ENCODE measurements at places on chromosomes 4 and X. TPM values are rescaled to one million over a fixed set of nuclear protein-coding genes. Genes with fewer than 3 reads are reported as not detected.
A peak's percentile ranks its signal among the peaks of the same experiment; 100 is the strongest.

GRCh38 chr4:8181844-8182243 is 17.2 kb upstream of the SH3TC1 start:
- no peak overlapping the region for H3K27ac ChIP-seq
- no peak for DNase-seq
- no peaks in the 10 kb centered on the region for H3K27me3 ChIP-seq
- peaks cover 11% of the 10 kb centered on the region for H3K4me1 ChIP-seq

DNA sequence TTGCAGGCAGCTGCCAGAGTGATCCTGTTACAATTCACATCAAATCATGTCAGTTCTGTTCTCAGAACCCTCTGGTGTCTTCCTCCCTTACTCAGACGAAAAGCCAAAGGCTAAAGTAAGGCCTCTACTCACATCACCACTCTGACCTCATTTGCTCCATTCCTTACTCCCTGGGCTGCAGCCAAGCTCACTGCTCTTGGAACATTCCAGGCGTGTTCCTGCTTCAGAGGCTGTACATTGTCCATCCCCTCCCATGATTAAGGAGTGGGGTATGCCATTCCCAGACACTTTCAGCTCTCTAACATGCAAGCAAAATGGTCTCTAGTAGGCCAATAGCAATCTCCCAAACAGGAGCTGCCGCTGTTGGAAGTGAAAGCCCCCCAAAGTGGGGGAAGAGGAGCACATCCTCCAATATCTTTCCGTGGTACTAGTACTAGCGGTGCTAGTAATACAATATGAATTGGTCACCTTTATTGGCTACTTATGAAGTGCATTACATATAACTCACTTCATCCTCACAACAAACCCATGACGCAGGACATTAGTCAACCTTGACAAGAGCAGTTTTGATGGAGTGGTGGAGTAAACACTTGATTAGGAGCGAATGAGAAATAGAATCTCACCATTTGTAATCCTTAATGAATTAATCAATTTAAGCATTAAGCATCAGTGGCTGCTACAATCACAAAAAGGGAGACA is 15.0 kb downstream of the GAB3 start:
- peaks cover 26% of the 10 kb centered on the region for H3K4me1 ChIP-seq
- H3K4me3 ChIP-seq, result no peak overlapping the region
- no peak for DNase-seq
- H3K36me3 ChIP-seq, result no peaks in the 10 kb centered on the region

- no peak overlapping the region for H3K27ac ChIP-seq
- no peak for DNase-seq
- peaks cover 4% of the 10 kb centered on the region for H3K36me3 ChIP-seq
Observed at GRCh38 chr4:139537292-139537691, 18.7 kb downstream of the SETD7 start.

GRCh38 chrX:135931644-135932487 is 38.4 kb downstream of the SAGE1 start:
- peaks cover 41% of the 10 kb centered on the region for H3K27me3 ChIP-seq
- H3K4me1 ChIP-seq, result no peaks in the 10 kb centered on the region
- H3K27ac ChIP-seq, result no peak overlapping the region

- no peak overlapping the region for H3K27ac ChIP-seq
- H3K4me3 ChIP-seq, result no peak overlapping the region
- H3K36me3 ChIP-seq, result no peaks in the 10 kb centered on the region
- H3K4me1 ChIP-seq, result no peaks in the 10 kb centered on the region
- H3K27me3 ChIP-seq, result no peaks in the 10 kb centered on the region
- DNase-seq, result no peak
Observed at GRCh38 chrX:96843566-96843965, 40.1 kb upstream of the RPA4 start.

DNA sequence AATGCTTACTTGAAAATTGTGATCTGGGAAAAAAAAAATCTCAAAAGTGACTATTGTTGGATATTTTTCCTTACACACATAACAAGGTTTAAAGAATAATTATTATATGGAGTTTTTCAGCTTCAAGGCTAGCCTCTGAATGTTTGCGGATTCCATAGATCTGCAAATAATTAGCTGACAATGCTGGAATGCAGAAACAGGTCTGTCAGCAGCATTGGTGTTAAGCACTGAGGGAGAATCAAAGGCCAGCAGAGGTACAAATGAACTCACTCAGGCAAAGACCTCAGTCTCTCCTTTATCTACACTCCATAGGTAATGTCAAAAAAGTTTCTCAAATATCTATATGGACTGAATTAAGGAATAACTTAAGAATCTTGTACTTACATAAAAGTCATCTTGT is 35.1 kb downstream of the SMIM31 start:
- no peaks in the 10 kb centered on the region for H3K36me3 ChIP-seq
- no peaks in the 10 kb centered on the region for H3K27me3 ChIP-seq
- no peak overlapping the region for H3K4me3 ChIP-seq
- H3K4me1 ChIP-seq, result no peaks in the 10 kb centered on the region
- no peak for DNase-seq
- H3K27ac ChIP-seq, result no peak overlapping the region

DNA sequence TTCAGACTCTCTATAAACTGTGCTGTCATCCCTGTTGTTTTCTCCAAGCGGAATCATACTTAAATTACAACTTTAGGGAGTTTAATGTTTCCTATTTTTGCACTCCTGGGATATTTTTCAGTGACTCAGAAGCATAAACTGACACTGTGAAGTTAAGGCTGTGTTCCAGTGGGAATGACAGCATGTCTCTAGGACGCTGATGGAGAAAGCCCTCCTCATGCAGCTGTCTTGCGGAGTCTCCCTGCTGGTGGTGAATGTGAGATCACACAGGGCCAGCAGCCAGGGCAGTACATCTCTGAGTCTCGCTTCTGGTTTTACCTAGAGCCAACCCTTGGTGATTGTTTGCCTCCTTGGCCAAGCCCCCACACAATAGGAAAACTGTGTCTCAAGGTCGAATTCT is 53.3 kb downstream of the NFKB1 start:
- H3K4me1 ChIP-seq, result peaks cover 10% of the 10 kb centered on the region
- H3K27me3 ChIP-seq, result no peaks in the 10 kb centered on the region
- H3K4me3 ChIP-seq, result no peak overlapping the region
- no peak for DNase-seq

GRCh38 chr4:28358606-28359005 is 1498.0 kb downstream of the STIM2 start:
- no peak overlapping the region for H3K4me3 ChIP-seq
- no peaks in the 10 kb centered on the region for H3K27me3 ChIP-seq
- no peaks in the 10 kb centered on the region for H3K4me1 ChIP-seq
- H3K27ac ChIP-seq, result no peak overlapping the region

DNA sequence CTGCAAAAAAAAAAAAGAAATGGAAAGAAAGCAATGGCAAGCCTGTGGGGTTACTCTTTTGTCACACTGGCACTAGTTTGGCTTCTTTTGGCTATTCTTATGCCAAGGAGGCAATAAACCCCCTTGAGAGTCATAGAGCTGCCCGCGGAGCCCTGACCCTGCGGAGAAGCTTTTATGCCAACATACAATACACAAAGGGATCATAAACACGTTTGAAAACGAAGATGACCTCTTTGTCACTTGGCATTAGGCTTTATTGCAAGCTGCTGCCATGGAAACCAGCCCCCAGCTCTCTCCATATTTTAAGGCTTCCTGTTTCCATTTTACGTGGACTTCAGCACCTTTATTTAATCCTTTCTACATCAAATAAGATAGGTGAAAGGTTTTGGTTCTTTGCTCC is 7.6 kb downstream of the NEUROG2 start:
- no peaks in the 10 kb centered on the region for H3K4me1 ChIP-seq
- no peak overlapping the region for H3K4me3 ChIP-seq
- H3K27ac ChIP-seq, result no peak overlapping the region
- H3K36me3 ChIP-seq, result no peaks in the 10 kb centered on the region
- peaks cover 43% of the 10 kb centered on the region for H3K27me3 ChIP-seq
- no peak for DNase-seq

DNA sequence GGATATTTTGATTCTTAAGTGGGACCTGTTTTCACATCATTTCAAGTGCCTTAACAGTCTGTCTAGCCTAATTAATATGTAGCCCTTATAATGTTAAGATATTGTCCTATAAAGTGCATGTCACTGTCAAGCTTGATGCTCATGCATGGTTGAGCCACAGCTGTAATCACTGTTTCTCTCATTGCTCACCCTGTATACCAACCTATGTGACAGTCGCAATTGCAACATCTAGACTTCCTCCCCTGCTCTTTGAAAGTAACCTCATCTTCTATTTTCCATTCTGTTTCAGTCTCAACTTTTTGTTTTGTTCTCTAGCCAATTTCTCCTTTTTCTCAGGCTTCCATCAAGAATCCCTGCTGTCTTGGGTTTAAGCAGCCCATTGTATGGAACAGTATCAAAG is 24.4 kb upstream of the MSL3 start:
- H3K27me3 ChIP-seq, result peaks cover 58% of the 10 kb centered on the region
- H3K36me3 ChIP-seq, result no peaks in the 10 kb centered on the region
- H3K27ac ChIP-seq, result no peak overlapping the region
- H3K4me3 ChIP-seq, result no peak overlapping the region
- H3K4me1 ChIP-seq, result no peaks in the 10 kb centered on the region

DNA sequence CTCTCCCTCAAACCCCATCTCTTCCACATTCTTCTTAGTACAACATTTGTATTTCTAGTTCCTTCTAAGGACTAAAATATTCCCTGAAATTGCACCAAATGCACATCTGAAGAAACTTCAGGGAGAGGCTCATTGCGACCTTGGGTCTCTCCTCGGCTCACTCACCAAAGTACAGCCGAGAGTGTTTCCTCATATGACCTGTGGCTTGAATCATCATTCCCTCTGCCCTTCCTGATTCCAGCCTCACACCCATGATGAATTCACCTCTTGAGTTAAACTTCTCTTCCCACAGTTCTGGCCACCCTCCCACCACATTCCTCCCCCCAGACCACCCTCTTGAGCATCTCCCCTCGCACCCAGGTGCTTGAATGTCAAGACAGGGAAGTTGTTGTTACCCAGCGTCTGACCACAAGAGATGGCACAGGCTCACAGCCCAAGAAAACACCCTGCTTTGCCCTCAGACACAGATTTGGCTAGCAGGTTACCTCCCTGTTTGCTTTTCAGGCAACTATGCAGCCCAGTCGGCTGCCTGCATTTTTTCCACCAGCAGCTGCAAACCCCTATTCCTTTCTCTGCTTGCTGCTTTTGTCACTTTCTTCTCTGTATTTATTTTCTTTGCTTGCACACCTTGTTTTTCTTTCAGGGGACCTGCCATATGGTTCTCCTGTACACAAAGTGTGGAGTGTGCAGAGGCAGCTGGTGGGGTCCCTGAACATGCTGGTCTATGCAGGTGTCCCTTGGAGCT is 214.8 kb downstream of the SPATA18 start:
- peaks cover 10% of the 10 kb centered on the region for H3K4me1 ChIP-seq
- H3K4me3 ChIP-seq, result no peak overlapping the region
- H3K27me3 ChIP-seq, result peaks cover 17% of the 10 kb centered on the region

DNA sequence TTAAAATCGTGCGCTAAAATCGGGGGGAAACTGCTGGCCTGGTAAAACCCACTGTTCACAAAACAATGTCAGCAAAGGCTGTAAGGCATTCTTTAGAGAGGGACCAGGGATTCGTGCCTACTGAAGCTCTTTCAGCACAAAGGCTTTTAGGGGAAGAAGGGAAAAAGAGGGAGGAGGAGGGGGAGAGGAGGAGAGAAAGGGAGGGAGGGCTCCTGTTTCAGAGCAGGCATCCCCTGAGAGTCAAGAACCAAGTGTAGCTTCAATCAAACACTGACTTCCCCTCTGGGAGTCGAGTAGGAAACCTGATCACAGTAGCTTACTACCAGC is 9.5 kb downstream of the BCOR start:
- H3K36me3 ChIP-seq, result peaks cover 7% of the 10 kb centered on the region
- peaks cover 12% of the 10 kb centered on the region for H3K27me3 ChIP-seq
- H3K4me3 ChIP-seq, result no peak overlapping the region
- H3K4me1 ChIP-seq, result peaks cover 19% of the 10 kb centered on the region
- DNase-seq, result no peak
- H3K27ac ChIP-seq, result no peak overlapping the region

- H3K4me3 ChIP-seq, result no peak overlapping the region
- peaks cover 18% of the 10 kb centered on the region for H3K4me1 ChIP-seq
- peak; percentile 24 for DNase-seq
- no peaks in the 10 kb centered on the region for H3K27me3 ChIP-seq
Observed at GRCh38 chr4:172042714-172043114, 229.5 kb downstream of the GALNTL6 start.

DNA sequence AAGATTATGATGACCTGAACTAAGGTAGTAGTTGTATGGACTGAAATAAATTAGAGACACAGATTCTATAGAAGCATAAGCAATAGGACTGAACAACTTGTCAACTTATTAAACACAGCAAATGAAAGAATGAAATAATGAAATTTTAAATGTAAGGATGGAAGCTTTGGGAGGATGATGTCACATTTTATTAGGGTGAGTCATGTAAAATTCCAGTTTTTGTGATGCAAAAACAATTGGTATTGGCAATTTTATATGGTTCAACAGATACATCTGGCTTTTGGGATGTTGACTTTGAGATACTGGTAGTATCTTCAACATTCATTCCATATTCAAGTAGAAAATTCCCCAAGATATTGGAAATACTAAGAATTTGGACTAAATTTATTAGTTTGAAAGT is 72.7 kb upstream of the IL15 start:
- no peaks in the 10 kb centered on the region for H3K36me3 ChIP-seq
- no peak overlapping the region for H3K4me3 ChIP-seq
- H3K27me3 ChIP-seq, result no peaks in the 10 kb centered on the region
- H3K27ac ChIP-seq, result no peak overlapping the region
- peaks cover 13% of the 10 kb centered on the region for H3K4me1 ChIP-seq
- no peak for DNase-seq

DNA sequence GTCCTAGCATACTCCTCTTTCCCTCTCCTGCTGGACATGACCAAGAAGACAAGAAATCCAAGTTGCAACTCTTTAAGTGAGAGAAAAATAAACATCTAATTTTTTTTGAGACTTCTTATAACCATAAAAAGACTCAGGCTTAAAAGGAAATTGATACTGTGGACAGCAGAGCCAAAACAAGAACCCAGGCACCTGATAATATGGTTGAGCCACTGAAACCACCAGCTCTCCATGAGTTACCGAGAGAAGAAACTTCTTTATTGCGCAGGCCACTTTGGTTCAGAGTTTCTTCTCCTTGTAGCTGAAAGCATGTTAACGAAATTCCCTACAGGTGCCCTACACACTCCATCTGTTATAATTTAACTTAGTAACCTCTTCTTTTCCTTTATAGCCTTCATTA is 11.3 kb upstream of the SPCS3 start:
- DNase-seq, result no peak
- H3K27ac ChIP-seq, result no peak overlapping the region
- H3K36me3 ChIP-seq, result no peaks in the 10 kb centered on the region
- no peak overlapping the region for H3K4me3 ChIP-seq
- H3K4me1 ChIP-seq, result no peaks in the 10 kb centered on the region
- no peaks in the 10 kb centered on the region for H3K27me3 ChIP-seq

- H3K4me3 ChIP-seq, result no peak overlapping the region
- H3K27me3 ChIP-seq, result no peaks in the 10 kb centered on the region
- H3K27ac ChIP-seq, result no peak overlapping the region
- DNase-seq, result no peak
- no peaks in the 10 kb centered on the region for H3K36me3 ChIP-seq
- H3K4me1 ChIP-seq, result peaks cover 13% of the 10 kb centered on the region
Observed at GRCh38 chr4:140233791-140234696, 80.1 kb upstream of the MAML3 start.

GRCh38 chrX:19630228-19630627 is 114.9 kb upstream of the MAP3K15 start:
- H3K4me1 ChIP-seq, result peaks cover 19% of the 10 kb centered on the region
- no peak for DNase-seq
- no peak overlapping the region for H3K27ac ChIP-seq
- H3K36me3 ChIP-seq, result peaks cover 23% of the 10 kb centered on the region
- no peaks in the 10 kb centered on the region for H3K27me3 ChIP-seq

Gene MAMLD1
- total RNA-seq, result 7.1 TPM

Gene CXXC4
- 1.3 TPM for total RNA-seq

Gene PASD1
- total RNA-seq, result not detected

Gene NR3C2
- total RNA-seq, result 14.5 TPM

Gene FOXR2
- not detected for total RNA-seq

Gene CXCL11
- total RNA-seq, result 38.4 TPM

Gene FAM156A
- 19.7 TPM for total RNA-seq

Gene NAA11
- not detected for total RNA-seq

Gene CFAP99
- total RNA-seq, result 0.32 TPM

Gene QRFPR
- 1.0 TPM for total RNA-seq

Gene EFNB1
- 20.7 TPM for total RNA-seq

Data from Calu3 (cell line).